ENCODE measurements at places on chromosomes 16 and 17.
A peak's percentile ranks its signal among the peaks of the same experiment; 100 is the strongest.

DNA sequence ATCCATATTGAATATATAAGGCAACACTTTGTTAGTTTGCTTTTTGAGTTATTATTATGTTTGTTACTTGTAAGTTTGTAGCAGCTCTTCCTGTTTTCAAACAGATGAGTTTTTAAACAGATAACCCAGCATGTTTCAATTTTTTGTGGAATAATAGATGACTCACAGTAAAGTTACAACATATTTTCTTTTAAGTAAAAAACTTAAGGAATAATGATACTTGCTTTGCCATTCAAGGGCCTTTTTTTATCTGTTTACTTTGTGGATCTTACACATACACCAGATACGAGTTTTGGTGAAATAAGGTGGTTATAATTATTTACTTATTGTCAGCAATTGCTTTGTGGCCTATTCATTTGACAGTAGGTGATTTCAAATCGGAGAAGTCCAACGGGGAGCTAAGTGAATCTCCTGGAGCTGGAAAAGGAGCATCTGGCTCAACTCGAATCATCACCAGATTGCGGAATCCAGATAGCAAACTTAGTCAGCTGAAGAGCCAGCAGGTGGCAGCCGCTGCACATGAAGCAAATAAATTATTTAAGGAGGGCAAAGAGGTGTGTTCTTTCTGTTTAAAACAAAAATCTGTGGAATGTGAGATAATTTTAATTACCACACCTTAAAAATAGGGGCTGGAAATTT lies 66.3 kb downstream of the BPTF start:
- no peak for DNase-seq

DNA sequence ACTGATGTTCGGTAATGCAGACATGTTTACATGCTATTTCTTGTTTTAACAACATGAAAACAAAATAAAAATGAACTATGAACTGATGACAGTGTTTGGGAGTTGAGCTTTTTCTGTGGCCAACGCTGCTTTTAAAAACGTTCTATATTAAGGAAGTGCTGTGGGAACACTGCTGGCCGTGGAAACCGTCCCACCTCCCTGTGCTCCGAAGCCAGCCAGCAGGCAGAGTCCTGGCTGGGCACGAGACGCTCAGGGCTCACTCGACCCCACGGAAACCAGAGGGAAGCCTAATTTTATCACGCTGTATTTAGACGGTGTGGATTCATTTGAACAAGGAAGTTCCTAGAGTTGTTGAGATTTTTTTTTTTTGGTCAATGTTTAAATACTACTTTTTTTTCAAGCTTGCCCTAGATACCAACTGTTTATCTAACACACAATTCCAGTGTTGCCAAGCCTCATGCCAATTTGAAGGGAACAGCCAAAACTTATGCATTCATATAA lies 25.8 kb downstream of the ADCY9 start:
- DNase-seq, result peak; percentile 30

DNA sequence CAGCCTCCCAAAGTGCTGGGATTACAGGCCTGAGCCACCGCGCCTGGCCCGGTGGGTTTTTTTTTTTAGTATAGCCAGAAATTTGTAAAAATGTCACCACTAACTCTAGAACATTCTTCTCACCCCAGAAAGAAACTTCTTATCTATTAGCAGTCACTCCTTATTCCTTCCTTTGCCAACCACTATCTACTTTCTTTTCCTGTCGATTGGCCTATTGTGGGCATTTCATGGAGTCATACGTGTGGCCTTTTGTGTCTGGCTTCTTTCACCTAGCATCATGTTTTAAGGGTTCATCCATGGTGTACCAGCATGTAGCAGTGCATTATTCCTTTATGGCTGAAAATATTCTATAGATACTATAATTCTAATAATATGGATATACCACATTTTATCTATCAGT lies 3.6 kb downstream of the CYB5D2 start:
- no peak for DNase-seq

DNA sequence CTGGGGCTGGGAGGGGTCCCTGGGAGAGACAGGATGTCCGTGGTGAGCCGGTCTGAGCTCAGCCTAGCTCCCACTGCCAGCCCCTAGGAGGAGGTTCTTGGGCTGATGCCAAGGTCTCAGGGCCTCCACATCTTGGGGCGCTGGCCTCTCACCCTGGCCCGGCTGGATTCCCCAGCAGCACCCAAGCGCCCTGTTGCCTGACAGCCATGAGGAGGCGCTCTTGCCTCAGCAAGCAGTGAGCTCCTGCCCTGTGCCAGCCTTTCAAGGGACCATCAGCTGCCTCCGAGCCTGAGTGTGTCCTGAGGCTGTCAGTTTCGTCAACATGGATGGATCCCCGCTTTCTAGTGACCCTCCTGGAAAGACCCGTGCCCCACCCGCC lies 234.9 kb upstream of the CIBAR2 start:
- DNase-seq, result no peak

DNA sequence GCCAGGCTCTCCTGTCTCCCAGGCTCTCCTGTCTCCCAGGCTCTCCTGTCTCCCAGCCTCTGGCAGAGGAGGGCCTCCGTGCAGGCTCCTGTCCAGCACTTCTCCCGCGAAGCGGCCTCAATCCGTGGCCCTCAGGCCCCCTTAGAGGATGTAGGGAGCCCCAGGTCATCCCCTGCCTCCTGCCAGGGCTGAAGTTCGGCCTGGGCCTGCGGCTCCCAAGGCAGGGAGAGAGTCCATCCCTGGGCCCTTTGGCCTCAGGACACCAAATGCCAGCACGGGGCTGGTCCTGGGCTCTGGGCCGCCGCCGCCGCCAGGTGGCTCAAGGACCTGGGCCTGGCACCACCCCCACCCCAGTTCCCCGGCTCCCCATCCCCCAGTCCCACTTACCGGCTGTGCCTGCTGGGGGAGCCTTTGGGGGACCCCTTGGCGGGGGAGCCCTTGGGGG lies 370 bp downstream of the EVPL start:
- DNase-seq, result no peak

All from tibial nerve (tissue), 4 donors.